NCI-H1092 treated with DMSO at 0.1 percent for 48 hours (cell line): ENCODE measurements at places on chromosomes 1 and 21.

DNA sequence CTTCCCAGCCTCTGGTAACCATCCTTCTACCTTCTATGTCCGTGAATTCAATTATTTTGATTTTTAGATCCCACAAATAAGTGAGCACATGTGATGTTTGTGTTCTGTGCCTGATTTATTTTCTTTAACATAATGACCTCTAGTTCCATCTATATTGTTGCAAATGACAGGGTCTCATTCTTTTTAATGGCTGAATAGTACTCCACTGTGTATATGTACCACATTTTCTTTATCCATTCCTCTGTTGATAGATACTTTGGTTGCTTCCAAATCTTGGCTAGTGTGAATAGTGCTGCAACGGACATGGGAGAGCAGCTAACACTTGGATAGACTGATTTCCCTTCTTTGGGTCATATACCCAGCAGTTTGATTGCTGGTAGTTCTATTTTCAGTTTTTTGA lies 51.8 kb downstream of the WDR4 start:
- no peak for DNase-seq

DNA sequence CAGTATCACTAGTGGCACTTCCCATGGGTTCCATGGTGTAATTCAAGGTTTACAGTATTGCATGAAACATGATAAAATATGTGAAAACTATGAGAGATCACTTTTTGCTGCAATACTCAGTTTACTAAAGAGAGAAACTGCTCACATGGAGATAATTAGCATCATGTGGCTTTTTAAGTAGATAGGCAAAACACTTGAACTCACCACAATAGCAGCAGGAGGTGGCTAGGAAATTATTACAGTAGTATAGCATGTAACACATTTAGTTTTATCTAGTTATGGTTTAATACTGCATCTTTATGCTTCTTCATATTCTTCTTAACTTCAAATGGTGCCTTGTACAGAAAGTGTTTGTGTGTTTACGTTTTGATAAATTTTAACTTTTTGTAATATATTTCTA lies 698.5 kb upstream of the BRINP3 start:
- no peak for DNase-seq

DNA sequence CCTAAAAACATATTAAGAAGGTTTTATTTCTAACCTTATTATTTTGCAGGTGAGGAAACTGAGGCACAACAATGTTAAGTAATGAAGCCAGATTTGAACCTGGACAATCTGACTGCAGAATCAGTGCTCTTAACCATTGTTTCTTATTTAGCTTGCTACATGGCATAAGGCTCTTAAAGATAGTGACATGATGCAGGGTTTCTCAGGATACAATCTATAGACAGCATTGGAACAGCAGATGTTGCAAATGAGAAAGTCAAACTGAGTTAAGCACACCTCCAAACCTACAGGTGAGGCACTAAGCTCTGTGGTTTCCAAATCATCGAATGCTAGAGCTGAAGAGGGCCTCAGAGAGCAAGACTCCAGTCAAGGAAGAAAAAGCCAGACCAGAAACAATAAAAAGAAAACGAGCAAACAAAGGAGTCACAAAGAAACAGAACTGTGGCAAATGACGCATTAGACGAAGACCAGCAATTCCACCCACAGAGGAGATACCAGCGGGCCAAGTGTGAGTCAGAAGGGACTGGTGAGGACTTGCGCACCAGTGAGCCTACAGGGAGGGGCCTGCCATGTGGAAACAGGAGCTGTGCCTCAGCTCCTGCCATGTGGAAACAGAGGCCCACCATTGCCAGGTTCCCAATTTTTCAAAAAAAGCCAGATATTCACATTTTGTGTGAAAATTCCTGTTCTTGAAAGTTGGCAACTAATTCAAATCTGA lies 14.4 kb downstream of the CD58 start:
- DNase-seq: no peak

GRCh38 chr1:248000169-248000568 lies 13.3 kb upstream of the OR2L5 start:
- no peak for DNase-seq

DNA sequence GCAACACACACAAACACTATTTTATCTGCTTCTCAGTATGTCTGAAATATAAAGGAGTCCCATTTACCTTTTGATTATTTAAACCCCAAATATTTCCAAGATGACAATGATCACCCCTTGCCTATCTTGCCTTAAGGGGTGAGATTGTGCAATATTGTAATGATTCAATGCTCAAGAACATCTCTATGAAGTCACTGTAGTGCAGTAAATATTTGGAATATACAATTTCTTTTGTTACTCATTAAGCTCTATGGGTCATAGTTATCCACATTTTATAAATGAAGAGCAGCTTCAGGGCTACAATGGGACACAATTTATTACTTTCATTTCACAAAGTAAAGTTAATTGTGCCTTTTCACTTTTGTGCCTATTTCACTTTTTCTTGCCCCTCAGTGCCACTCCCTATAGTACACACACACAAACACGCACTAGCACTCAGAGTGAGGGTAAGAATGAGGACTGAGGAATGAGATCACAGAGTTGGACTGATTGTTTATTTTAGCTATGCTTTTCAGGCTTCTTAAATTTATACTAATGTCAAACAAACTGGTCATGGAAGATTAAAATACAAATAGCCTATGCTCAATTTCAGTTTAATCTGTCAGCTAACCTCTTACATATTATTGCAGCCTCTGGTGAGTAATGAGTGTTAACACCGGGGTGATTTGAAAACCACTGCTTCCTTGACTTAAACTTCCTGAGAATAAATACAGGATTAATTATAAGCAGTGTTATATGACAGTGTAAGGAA lies 521.0 kb upstream of the B3GALT2 start:
- DNase-seq: no peak

GRCh38 chr1:193614817-193615216 lies 428.4 kb upstream of the B3GALT2 start:
- DNase-seq: no peak

- DNase-seq: no peak
Measured at GRCh38 chr21:36784947-36785346, 86.0 kb downstream of the SIM2 start.

DNA sequence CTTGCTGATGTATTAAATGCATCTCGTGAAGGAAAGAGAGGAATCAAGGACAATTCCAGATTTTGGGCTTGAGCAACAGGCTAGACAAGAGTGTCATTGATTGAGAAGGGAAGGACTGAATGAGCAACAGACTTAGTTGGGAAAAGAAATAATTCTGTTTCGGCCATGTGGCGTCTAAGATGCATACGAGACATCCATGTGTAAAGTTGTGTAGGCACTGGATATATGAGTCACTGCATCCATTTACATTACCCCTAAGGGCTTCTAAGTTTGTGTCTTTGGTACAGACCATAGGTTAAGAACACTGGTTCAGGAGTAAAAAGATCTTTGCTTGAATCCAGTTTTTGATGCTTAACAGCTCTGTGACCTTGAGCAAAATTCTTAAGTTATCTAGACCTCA lies 307.0 kb upstream of the SGIP1 start:
- DNase-seq: no peak

DNA sequence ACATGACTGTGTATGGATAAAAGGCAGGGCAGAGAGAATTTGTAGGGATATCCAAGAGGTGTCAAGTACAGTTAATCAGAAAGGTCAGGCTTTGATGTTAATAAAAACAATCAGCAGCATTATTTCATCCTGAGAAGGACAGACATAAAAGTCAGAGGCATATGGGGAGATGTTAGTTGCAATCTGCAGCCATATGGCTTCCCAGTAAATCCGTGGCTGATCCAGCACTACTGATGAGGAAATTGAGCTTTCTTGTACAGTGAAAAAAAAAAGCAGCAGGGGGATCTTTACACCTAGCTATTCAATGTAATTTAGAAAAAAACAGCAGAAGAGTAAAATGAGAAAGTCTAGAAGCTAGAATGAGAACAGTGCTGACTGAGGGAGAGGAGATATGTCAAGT lies 2.2 kb upstream of the SPRR1B start:
- DNase-seq: no peak
